ENCODE measurements at places on chromosomes 5 and 9.

GRCh38 chr9:86804011-86804410 is 143.3 kb downstream of the GAS1 start:
- DNase-seq, result no peak

DNA sequence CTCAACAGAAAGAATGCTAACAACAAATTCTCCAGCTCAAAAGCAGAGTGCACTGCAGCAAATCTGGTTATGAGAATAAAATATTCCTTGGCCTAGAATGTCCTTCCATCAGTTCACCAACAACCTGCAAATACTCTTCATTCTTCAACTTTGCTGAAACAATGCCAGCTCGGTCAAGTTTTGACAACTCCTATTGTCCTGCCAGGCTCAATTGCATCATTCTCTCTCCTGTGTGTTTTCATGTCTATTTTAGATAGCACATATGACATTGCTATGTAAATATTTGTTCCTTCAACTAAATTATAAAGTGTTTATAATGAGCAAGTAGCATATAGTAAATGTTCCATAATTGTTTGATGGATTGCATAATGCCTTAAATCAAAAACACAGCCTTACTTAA is 463.8 kb downstream of the TLE1 start:
- DNase-seq, result no peak

DNA sequence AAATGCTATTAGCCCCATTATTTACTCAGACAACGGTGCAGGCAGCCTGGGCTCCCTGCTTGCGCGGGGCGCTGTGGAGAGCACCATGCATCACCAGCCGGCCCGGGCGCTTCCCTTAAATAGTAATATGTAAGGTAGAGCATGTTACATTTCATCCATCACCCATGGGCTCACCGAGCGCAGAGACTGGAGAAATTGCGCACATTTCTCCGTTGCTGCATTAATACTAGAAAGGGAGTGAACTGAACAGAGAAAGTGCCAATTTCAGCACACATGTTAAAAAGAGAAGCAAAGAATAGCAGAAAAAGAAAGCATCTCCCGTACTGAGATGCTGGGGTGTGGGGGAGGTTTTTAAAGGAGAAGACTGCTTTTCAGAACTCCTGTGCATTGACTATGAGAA is 400.3 kb downstream of the ZSWIM6 start:
- no peak for DNase-seq

GRCh38 chr5:144284931-144285502 is 114.3 kb downstream of the KCTD16 start:
- no peak for DNase-seq

DNA sequence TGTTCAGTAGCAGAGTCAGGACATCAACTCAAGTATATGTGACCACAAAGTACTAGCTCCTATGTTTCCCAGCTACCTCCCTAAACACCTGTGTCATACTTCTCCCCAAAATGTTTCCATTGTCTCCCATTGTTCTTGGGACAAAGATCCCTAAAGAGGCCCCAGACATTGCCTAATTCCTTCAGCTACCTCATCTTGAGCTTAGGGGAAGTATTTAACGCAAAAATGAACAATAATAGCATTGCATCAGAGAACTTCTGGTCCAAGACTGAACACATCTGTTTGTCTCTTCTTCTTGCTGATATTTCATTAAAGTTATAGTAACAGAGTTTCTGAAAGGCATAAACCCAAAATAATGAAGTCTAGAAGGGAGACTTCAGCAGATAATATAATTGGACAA is 430.8 kb downstream of the MTRR start:
- no peak for DNase-seq
